Large intestine (tissue), 12 donors: ENCODE measurements at places on chromosomes 7 and 10. TPM values are rescaled to one million over a fixed set of nuclear protein-coding genes. Genes with fewer than 3 reads are reported as not detected.
A peak's percentile ranks its signal among the peaks of the same experiment; 100 is the strongest.

- peak; percentile 53 for DNase-seq
Observed at GRCh38 chr7:99997545-99998137, 17.8 kb upstream of the ZKSCAN1 start.

DNA sequence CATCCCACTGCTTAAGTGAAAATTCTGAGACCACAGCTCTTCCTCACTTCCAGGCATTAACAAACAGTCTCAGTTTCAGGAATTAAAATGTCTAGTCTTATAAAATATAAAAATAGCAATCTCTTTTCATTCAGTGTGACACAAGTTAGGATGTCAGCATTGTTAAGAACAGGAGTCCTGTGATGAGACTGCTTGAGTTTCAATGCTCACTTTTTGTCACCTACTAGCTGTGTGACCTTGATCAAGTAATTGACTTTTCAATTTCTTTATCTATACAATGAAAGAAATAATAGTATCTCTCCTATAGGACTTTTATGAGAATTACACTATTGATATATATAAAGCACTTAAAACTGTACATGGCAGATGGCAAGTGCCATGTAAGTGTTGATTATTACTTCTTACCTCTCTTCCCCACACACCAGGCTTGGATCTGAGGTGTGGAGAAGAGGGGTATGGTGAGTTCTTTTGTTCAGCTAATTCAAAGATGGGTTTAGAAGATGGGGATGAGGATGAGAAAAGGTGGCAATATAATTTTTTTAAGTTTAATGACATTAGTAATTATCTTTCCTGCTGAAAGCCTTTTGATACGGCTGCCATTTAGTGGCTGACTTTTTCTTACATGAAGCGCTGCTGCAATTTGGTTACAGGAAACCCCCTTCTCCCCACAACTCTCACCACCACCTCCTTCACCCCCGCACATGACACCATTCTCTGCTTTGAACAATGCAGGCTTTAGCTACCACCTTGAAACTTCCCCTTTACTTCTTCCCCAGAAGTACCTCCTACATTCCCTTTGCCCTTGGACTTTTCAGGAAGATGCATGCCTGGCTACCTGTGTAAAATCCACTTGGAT is 20.8 kb upstream of the HYAL4 start:
- no peak for DNase-seq

- no peak for DNase-seq
Observed at GRCh38 chr7:44087911-44088838, 5.8 kb upstream of the POLM start.

GJD4 gene
- 0.09 TPM for polyA plus RNA-seq

DNA sequence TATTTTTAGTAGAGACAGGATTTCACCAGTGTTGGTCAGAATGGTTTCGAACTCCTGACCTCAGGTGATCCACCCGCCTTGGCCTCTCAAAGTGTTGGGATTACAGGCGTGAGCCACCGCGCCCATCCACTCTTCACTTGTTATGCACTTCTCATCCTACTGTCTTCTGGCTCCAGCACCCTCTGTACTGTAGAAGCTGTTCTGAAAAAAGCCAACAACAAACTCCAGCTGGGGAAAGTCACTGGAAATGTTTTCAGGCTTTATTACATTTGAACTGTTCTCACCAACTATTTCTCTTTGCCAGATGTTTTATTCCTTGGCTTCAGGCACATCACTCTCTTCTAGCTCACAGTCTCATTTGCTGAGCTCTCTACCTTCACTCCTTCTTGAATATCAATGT is 122.5 kb upstream of the EGR2 start:
- no peak for DNase-seq

GRCh38 chr10:120741396-120741795 is 109.8 kb upstream of the WDR11 start:
- no peak for DNase-seq

DNA sequence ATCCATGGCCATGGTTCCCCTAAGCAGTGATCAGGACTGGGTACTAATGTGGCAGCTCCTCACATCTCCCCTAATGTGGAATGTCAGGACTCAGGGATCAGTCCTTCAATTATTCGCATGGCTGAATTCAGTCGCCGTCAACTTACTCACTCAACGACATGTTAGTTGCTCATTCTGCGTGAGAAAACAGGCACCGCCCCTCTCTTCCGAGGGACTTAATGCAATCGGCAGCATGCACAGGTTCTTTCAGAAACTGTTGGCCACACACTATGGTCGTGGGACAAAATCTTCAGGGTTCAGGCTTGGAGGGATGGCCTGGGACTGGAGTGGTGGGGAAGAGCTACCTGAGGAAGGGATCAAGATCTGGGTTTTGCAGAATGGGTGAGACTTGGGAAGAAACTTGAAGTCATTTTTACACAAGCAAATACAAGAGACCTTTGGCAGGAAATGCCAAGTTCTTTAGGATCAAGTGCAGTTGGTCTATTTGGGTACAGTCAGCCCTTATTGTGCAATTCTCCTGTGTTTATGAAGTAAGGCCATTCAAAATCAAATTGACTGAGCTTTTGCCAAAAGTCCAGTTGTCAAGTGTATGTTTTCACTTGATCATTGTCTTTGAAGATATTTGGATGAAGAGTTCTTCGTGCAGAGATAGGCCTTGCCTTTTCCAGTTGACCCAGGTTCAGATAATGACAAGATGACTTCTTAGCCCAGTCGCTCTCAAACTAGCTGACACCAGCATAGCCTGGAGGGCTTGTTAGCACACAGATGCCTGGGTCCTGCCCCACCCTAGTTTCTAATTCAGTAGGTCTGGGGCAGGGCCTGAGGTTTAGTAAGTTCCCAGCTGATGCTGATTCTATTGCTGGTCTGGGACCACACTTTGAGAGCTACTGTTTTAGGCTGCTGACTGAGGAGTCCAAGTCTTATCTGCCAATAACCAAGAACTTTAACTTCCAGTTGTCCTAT is 48.5 kb downstream of the LRRC18 start:
- DNase-seq, result no peak

PTPRN2 gene
- polyA plus RNA-seq, result 13.4 TPM

- DNase-seq, result no peak
Observed at GRCh38 chr10:114611617-114612016, 46.5 kb downstream of the ABLIM1 start.

OPN4 gene
- not detected for polyA plus RNA-seq
